ENCODE measurements at places on chromosomes 11 and 22. TPM values are rescaled to one million over a fixed set of nuclear protein-coding genes. Genes with fewer than 3 reads are reported as not detected.

FOLR3 gene
- total RNA-seq: not detected

TRMU gene
- 47.9 TPM for total RNA-seq

PGR gene
- 1.7 TPM for total RNA-seq

DNA sequence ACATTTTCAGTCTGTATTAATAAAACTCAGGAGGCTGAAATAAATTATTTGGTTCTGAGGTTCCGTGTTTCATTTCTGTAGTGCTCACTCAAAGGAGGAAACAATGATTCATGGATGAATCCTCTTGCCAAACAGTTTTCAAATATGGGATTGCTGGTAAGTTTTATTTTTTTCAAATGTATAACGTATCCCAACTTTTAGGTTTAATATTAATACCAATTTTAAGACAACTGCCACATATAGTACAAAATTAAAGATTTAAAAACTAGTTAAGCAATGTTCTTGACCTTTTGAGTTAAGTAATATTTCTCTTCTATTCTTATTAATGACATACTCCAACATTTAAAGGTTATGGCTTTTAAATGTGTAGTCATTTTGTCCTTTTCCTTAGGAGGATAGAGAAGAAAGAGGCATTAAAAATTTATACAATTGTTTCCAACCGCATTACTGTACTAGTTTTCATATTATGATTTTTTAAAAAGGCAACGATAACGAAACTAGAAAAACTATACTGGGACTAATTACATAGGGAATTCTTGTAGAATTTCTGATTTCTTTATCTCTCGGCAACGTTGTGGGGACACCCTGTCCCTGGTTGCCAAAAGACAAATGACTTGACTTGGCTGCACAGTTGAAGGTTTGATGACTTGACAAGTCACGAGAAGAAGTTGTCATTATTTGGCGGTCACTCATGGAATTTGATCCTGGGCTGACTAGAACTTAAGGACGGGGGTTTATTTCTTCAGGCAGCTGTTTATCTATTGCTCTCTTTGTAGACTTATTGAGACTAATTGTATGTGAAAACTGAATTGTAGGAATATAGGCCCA, 69.1 kb upstream of the ADSL start:
- H3K4me3 ChIP-seq: peak overlapping the region; percentile 21
- peak overlapping the region; percentile 30 for H3K27ac ChIP-seq
- peaks cover 27% of the 10 kb centered on the region for H3K4me1 ChIP-seq
- H3K27me3 ChIP-seq: no peaks in the 10 kb centered on the region
- peaks cover 72% of the 10 kb centered on the region for H3K36me3 ChIP-seq
- peak; percentile 42 for DNase-seq

DNA sequence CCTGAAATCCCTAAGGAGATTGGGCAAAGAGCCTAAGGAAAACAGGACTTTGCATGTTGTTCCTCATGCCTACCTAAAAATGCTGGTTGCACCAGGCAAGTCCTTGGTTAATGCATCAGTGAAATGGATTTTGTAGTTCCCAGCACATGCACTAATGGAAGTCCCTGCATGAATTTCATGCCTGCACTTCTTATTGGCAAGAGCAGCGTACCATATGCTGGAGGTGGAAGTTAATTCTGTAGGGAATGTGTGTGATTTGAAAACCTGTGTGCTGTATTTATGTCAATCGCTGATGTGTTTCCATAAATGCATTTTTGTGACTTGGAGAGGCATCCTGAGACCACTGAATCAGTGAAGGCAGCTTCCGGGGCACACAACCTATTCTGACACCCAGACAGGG, 140.3 kb upstream of the MTNR1B start:
- no peak for DNase-seq
- H3K36me3 ChIP-seq: no peaks in the 10 kb centered on the region
- H3K27ac ChIP-seq: no peak overlapping the region

DNA sequence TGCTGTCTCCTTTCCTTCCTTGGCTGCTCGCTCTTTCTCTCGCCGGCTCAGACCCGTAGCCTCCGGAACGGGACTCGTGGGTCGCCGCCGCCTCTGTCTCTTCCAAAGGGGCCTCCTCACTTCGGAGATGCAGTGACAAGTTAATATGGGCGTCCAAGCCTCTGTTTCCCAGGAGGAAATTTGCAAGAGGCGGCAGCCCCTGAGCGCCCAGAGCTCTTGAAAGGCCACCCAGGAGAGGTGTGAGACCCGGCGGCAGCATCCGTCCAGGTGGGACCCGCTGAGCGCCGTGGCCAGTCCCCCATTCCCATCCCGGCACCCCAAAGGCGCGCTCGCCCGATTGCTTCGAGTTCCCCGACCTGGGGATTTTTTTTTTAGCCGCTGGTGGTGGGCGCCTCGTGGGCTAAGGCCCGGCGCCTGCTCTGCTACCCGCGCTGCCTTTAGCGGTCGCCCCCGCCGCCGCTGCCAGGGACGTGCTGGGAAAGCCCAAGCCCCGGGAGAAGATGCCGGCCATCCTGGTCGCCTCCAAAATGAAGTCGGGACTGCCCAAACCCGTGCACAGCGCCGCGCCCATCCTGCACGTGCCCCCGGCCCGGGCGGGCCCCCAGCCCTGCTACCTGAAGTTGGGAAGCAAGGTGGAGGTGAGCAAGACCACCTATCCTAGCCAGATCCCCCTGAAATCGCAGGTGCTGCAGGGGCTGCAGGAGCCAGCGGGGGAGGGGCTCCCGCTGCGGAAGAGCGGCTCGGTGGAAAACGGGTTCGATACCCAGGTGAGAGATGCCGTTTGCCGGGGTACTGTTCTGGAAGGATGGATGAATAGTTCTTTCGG, 772 bp downstream of the NAV2 start:
- DNase-seq: no peak
- H3K4me3 ChIP-seq: peak overlapping the region; percentile 66
- peak overlapping the region; percentile 90 for H3K27ac ChIP-seq

- DNase-seq: no peak
- peaks cover 87% of the 10 kb centered on the region for H3K36me3 ChIP-seq
- peaks cover 49% of the 10 kb centered on the region for H3K4me1 ChIP-seq
- no peaks in the 10 kb centered on the region for H3K27me3 ChIP-seq
- H3K27ac ChIP-seq: peak overlapping the region; percentile 24
- H3K4me3 ChIP-seq: no peak overlapping the region
These were observed 23.1 kb downstream of the POLR3H start for GRCh38 chr22:41521126-41521525.

- no peaks in the 10 kb centered on the region for H3K4me1 ChIP-seq
- no peaks in the 10 kb centered on the region for H3K36me3 ChIP-seq
- no peak for DNase-seq
- H3K27me3 ChIP-seq: no peaks in the 10 kb centered on the region
- H3K4me3 ChIP-seq: no peak overlapping the region
These were observed 23.2 kb downstream of the ISX start for GRCh38 chr22:35089139-35089538.

All from stomach (tissue), 19 donors.